ENCODE measurements at places on chromosomes 12 and 14.

- no peak for DNase-seq
Observed at GRCh38 chr14:65252482-65253255, 150.4 kb upstream of the MAX start.

GRCh38 chr12:6181583-6182278 is 18.5 kb upstream of the CD9 start:
- DNase-seq: no peak

GRCh38 chr14:26810631-26811030 is 212.8 kb upstream of the NOVA1 start:
- no peak for DNase-seq

DNA sequence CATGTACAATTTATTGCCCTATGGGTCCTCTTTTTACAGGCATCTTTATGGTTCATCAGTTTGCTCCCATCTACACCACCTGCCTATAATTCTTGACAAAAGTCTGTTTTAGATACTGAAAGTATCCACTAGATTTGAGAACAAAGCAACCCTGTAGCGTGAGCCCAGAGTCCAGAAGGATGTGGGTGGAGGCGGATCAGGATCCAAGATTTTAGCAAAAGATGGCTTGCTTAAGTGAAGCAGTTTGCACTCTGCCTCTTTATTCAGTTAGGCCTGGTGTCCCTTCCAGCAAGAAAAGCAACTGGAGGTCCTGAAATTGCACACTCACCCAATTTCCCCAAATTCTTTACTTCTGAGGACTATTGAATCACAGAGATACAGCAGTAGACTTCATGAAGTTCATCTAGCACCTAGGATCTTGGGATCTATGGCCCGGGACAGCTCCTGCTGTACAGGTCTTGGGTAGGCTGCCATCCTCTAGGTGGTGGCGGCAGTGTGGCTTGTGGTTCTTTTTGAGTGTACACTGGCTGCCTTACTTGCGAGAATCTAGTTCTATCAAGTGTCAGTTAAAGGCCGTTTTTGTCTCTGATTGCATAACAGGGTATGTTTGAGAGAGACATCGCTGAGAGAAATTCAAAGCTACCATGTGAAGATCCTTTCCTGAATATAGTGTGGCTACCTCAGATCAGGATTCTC is 873.2 kb downstream of the NRXN3 start:
- DNase-seq: peak; percentile 43

DNA sequence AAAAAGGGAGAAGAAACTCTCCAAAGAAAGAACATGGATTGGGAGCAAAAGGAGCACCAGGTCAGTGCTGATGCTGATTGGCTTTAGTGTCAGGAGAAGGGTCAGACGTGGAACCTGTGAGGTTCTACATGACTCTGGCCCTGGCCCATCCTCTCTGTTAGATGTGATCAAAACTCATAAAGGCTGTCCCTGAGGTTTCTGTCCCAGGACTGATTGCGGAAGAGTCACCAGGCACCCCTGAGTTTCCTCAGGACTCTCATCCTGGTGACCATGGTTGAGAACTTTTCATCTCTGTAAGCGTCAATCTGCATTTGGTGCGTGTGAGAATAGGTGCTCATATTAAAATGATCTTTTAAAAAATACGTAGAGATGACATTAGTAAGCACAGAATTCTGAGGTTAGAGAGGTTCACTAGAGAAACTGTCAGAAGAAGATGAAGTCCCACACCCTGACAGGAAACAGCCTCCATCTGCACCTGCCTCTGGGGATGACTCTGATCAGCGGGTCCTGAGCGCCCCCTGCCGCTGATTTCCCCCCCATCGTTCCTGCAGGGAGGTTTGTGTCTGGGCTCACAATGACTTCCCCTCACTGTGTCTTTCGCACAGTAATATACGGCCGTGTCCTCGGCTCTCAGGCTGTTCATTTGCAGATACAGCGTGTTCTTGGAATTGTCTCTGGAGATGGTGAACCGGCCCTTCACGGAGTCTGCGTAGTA is 741.8 kb downstream of the TMEM121 start:
- DNase-seq: peak; percentile 26

- DNase-seq: peak; percentile 44
Observed at GRCh38 chr14:80850197-80850814, 91.2 kb downstream of the CEP128 start.

GRCh38 chr12:104577581-104577981 is 120.8 kb downstream of the CHST11 start:
- DNase-seq: no peak

GRCh38 chr12:55713721-55714120 is 2.1 kb upstream of the BLOC1S1 start:
- no peak for DNase-seq

DNA sequence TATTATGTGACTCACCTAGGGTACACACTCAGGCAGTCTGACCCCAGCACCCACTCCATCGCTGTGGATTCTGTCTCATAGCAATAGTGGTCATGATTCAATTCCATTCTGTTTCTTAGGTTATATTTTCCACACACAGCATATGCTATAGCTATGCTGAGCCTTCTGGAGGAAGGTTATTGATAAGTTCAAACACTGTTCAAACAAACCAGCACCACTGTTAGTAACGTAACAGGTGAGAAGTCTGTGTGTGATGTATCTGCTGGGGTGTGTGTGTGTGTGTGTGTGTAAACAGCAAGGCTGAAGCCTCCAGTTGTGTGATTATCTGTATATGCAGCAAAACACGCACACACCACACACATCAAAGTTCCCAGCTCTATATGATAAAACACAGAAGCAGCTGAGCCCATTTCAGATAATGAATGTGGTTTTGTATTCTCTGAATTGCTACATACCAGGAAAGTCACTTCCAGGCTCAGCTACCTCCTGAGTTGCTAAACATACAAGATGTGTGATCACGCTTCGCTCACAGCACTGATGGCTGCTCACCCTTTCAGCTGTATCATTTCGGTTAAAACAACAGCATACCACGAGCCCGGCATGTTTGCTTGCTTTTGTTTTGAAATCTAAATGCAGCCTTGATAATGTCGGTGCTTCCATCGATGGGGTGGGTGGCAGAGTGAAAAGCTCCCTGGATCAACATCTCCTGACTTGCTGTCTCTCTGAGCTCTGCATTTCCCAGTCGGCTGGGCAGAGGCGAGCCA is 6.8 kb upstream of the SYNE3 start:
- DNase-seq: peak; percentile 66

GRCh38 chr14:65250162-65250495 is 147.8 kb upstream of the MAX start:
- DNase-seq: no peak

DNA sequence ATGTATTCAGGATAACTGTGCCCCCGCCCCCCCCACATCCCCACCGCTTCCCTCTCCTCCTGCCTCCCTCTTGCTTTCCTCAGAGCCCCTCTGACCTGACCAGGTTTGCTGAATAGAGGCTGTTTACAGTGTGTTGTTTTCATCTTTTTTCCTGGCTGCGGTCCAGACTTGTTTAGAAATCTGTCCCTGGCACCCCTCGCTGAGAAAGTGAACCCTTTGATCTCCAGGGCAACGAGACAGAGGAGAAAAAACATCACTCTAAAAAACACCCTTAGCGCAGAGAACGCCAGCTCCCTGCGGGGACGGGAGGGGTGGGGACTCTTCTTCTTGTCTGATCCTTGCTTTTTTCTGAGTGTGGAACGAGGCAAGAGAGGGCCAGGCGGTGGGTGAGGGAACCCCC is 22.5 kb downstream of the SDS start:
- no peak for DNase-seq

- no peak for DNase-seq
Observed at GRCh38 chr12:127752802-127753201, 514.2 kb upstream of the TMEM132C start.

GRCh38 chr12:100317371-100317770 is 39.5 kb upstream of the SLC17A8 start:
- DNase-seq: no peak

DNA sequence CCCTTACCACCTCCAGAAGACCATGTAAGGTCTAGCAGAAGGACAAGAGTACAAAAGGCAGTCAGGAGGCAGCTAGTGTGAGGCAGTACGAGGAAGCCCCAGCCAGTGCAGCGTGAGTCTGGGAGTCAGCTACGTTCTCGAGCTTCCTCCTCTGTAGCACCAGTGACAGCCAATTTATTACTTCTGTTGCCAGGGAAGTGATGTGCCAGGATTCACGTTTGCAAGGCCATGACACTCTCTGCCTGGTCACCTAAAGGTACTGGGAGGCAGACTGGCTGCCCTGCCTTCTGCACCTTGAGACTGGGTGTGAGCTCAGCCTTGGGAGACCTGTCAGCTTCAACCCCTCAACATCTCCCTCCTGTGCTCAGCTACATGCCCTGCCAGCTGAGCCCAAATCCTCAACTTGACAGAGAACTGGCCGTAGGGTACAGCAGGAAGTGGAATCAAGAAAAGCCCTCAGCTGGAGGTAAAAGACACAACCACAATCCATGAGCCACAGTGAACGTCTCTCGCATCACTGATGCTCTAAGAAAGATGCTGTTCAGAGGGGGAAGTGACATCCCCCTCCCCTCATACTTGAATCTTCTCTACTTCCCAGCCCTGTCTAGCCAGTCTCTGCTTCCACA is 182.5 kb upstream of the RGS6 start:
- no peak for DNase-seq

- DNase-seq: no peak
Observed at GRCh38 chr12:122528582-122528981, 1.5 kb downstream of the KNTC1 start.

- peak; percentile 38 for DNase-seq
Observed at GRCh38 chr14:50008974-50009373, 107.4 kb downstream of the VCPKMT start.

- DNase-seq: no peak
Observed at GRCh38 chr14:92890830-92891588, 31.9 kb upstream of the CHGA start.

GRCh38 chr12:29547151-29547632 is 49.7 kb upstream of the OVCH1 start:
- DNase-seq: no peak

DNA sequence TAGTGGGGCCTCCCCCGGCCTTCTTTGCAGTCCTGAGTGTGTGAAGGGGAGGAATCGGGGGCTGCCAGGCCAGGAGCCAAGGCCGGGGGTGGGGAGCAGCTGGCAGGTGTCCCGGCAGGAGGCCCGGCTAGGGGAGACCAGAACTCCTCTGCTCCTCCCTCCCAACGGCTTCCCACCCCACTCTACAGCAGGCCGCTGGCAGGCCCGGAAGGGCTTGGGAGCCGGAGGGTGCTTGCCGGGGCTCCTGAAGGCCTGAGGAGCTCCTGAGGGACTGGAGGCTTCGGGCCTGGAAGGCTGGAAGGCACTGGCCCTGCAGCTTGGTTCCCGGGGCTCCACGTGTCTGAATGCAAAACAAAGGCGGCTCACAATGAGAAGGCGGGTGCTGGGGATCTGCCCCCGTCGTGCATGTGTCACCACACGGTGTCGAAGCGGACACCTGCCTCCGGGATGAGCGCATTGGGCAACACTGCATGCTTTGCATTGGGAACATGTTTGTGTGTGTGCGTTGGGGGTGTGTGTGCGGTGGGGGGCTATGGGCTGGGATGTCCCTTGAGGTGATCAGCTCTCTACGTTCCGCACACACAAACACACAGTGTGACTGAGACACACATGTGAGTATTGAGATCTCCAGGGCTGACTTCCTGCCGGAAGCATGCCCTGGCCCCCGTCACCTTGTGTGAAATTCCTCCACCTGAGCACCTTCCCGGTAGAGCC is 30.9 kb upstream of the ANKRD9 start:
- no peak for DNase-seq

DNA sequence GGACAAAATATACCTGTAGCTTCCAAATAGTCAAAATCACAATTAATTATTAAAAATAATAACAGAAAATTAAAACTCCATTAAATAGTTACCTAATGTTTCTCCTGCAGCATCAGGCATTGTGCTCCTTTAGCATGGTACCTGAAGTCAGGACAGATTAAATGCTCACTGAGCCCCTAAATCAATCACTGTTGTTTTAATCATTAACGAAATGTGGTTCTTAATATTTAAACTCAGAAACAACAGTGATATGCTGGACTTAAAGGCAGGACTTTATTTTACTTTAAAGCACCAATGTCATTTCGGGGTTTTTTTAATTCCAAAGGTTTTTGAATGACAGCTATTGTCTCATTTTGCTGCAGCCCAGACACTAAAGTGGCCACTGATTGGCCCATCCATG is 2.0 kb upstream of the BMP4 start:
- no peak for DNase-seq

GRCh38 chr14:98374136-98374535 is 897.9 kb downstream of the BCL11B start:
- no peak for DNase-seq

DNA sequence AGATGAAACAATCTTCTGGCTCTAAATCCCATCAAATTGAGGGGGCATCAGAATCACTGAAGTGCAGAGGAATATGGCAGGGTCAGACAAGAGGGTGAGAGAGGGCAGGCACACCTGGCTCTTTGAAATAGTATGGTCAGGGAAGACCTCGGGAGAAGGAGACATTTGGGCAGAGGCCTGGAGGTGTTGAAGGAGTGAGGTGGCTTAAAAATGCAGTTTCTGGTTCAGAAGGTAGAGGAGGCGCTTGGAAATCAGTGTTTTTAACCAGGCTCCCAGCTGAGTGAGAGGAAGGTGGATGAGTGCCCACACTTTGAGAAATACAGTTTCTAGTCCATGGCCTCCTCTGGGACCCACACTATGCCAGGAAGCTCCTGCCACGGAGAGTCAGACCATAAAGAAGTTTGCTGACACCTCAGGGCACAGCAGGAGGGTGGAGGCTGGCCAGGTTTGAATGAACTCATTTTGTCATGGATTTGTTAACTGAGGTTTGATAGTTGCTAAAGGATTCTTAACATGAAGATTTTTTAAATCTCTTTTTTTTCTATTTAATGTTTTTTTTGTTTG is 20.1 kb downstream of the NID2 start:
- no peak for DNase-seq

GRCh38 chr12:97612075-97612474 is 149.5 kb downstream of the RMST start:
- no peak for DNase-seq
